ENCODE measurements at places on chromosomes 5 and 9.

GRCh38 chr5:141359790-141360426 lies at the start of gene PCDHGB2:
Gene PCDHGB2, plus strand, starts transcription at chr5:141359994. Its CDS starts 142 bp downstream, at chr5:141360136.
- peak; percentile 63 for DNase-seq

GRCh38 chr5:172407822-172408221 lies 46.5 kb downstream of the SH3PXD2B start:
- no peak for DNase-seq

GRCh38 chr5:140741967-140742366 lies 41.7 kb downstream of the ZMAT2 start:
- DNase-seq = no peak

DNA sequence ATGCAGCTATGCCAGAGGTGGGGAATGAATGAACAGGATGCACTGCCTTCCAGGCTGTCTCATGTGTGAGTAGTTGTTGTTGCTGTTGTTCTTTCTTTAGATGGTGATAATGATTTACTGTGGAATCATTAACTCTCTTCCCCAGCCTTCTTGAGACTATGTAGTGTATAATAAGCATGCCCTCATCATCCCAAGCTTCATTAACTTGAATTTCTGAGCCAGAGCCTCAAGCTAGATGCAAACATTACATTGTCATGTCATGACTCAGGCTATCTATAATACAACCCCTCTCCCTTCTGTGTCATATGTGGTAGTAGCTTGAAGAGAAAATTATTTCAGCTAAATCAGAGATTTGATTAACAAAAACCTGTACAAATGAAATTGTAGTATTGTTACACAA lies 10.0 kb upstream of the ADAMTSL1 start:
- no peak for DNase-seq

GRCh38 chr5:14848385-14848784 lies 23.2 kb downstream of the ANKH start:
- DNase-seq = no peak

GRCh38 chr5:143400541-143401226 lies 2.8 kb downstream of the NR3C1 start:
- DNase-seq = no peak

- DNase-seq = no peak
These were observed 159.2 kb downstream of the SMARCA2 start for GRCh38 chr9:2174306-2174705.

DNA sequence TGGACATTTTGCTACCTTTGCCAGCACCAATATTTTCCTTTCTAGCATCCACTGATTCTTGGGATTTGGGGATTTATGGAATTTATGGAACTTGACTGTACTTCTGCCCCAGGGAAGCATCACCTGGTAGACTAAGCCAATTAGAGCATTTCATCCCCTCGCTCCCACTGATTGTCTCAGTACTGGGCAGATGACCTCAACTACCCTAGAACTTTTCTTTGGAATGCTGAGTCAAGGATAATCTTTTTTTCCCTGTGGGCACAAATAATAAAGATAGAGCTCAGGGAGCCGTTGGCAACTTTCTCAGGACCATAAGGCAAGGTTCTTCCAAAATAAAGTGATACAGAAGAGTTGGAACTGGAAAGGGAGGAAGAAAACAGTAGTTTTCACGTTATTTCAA lies 438.4 kb downstream of the PLK2 start:
- DNase-seq = no peak

DNA sequence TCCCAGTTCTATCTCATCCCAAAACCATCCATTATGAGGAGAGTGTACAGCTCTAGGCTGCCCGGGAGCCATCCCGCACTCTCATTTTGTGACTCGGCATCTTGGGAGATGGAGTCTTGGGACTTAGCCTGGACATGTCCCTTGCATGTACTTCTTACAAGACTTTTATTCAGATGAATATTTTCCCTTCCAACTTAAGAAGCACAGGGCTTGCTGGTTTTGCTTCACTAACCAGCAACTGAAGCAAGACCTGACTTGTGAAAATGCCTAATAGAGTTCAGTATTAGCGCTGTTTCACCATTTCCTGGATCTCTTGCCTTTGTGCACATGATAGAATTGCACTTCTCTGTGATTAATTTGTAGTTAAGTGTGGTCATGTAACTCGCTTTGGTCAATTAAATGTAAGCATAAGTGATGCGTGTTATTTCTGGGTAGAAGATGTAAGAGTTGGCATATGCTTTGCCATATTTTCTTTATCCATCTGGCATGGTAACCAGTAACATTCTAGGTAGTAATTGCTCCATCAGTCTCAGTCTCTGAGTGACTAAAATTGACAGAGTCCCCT lies 55.8 kb downstream of the PDCD1LG2 start:
- no peak for DNase-seq

- no peak for DNase-seq
These were observed 1.1 kb upstream of the SEMA4D start for GRCh38 chr9:89498852-89499480.

GRCh38 chr5:168788786-168789185 lies 209.6 kb upstream of the PANK3 start:
- DNase-seq = no peak

- DNase-seq = no peak
These were observed 44.6 kb upstream of the PIK3R1 start for GRCh38 chr5:68170826-68171558.
